Heart left ventricle (tissue), 16 donors: ENCODE measurements at places on chromosomes 11 and 22. TPM values are rescaled to one million over a fixed set of nuclear protein-coding genes. Genes with fewer than 3 reads are reported as not detected.
A peak's percentile ranks its signal among the peaks of the same experiment; 100 is the strongest.

MS4A8 gene
- total RNA-seq, result not detected

TRPM5 gene
- total RNA-seq, result not detected

HTR3A gene
- total RNA-seq, result not detected

ANO5 gene
- total RNA-seq, result 63.9 TPM

PGA5 gene
- total RNA-seq, result 0.42 TPM

CRYBB3 gene
- not detected for total RNA-seq

IL18BP gene
- total RNA-seq, result 3.8 TPM

SLC37A2 gene
- total RNA-seq, result 17.9 TPM

- H3K27me3 ChIP-seq, result no peaks in the 10 kb centered on the region
- no peak for DNase-seq
- no peaks in the 10 kb centered on the region for H3K4me1 ChIP-seq
- no peaks in the 10 kb centered on the region for H3K36me3 ChIP-seq
- H3K27ac ChIP-seq, result no peak overlapping the region
- H3K4me3 ChIP-seq, result no peak overlapping the region
These were observed 132.4 kb downstream of the TENM4 start for GRCh38 chr11:79308429-79308828.

- no peak overlapping the region for H3K4me3 ChIP-seq
- H3K27me3 ChIP-seq, result no peaks in the 10 kb centered on the region
- peak overlapping the region; percentile 58 for H3K27ac ChIP-seq
- DNase-seq, result no peak
- peaks cover 65% of the 10 kb centered on the region for H3K36me3 ChIP-seq
- peaks cover 87% of the 10 kb centered on the region for H3K4me1 ChIP-seq
These were observed 36.8 kb downstream of the POLR3H start for GRCh38 chr22:41507330-41508063.

DNA sequence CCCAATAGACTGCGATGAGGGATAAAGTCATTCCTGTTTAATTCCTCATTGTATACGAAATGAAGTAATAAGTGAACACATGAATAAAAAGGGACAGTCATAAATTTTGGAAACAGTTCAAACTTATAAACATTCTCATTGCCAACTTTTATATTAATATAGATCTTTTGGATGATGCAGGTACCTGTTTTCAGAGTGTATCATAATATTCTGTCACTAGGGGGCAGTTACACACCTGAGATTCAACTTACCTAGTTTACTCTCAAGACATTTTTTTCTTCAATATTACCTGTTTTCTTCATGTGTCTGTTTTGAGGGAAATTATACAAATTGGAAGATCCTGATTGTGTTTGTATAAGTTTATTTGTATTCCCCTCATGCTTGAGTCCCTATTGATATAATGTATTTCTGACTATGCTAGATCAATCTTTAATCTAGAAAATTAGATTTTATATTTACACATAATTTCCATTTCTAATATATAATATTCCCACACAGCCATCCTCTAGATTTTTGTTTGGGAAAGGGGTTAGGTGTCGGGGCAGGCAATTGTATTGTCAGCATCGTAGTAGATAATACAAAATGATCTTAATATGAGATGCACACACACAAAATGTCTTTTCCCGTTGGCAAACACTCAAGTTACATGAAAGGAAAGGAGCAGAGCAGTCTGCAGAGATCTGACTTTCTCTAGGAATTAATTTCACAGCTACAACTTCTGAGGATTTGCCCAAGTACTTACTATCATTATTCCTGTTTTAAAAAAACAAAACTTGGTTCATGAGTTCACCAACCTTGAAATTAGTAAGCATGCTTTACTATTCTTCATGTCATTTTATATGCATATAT is 18.4 kb downstream of the FDX1 start:
- no peak overlapping the region for H3K27ac ChIP-seq
- no peak for DNase-seq
- H3K4me1 ChIP-seq, result peaks cover 13% of the 10 kb centered on the region
- H3K27me3 ChIP-seq, result no peaks in the 10 kb centered on the region
- H3K4me3 ChIP-seq, result no peak overlapping the region
- peaks cover 9% of the 10 kb centered on the region for H3K36me3 ChIP-seq

DNA sequence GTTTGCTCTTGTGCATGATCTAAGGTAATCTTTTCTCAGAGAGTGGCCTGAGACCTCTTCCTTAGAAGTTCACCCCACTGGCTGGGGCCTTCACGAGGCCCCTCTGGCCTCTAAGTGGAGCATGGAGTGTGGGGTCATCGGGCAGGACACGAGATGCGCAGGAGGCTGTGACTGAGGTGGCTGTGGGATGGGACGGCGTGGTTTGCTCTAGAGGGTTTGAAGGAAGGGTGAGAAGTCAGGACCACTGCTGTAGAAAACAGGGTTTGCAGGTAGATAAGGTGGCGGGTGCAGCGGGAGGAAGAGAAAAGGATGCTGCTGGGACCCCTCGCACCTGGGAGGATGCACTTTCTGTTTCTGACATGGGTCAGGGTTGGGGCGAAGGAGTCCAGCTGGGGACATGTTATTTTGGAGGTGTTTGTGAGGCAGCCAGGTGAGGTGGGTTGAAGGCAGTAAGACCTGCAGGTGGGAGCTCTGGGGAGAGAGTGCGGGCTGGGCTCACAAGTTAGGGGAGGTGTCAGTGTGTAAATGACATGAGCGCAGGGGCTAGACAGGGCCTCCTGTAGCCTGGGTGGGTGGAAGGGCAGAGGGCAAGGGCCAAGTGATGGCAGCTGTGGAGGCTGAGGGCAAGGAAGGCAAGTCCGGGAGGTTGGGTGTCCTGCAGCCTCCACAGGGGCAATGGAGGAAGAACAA is 62.5 kb downstream of the KCNQ1 start:
- no peaks in the 10 kb centered on the region for H3K27me3 ChIP-seq
- no peak overlapping the region for H3K4me3 ChIP-seq
- peaks cover 38% of the 10 kb centered on the region for H3K4me1 ChIP-seq
- H3K36me3 ChIP-seq, result no peaks in the 10 kb centered on the region

DNA sequence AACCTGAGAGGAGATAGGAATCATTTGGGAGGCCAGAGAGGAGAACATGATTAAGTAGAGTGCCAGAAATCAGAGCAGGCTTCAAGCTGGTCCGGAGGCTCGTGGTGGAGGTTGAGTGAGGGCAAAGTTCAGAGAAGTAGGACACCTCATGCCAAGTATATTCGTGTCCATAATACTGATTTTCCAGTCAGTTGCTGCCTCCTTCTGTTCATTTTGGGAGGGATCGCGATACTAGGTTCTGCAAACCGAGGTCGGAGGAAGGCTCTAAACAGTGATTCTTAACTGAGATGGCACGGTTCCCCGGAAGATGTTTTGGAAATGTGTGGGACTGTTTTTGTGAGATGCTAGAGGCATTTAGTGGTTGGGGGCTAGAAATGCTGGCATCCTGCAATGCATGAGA is 13.6 kb upstream of the CD3E start:
- H3K4me1 ChIP-seq, result no peaks in the 10 kb centered on the region
- H3K27ac ChIP-seq, result peak overlapping the region; percentile 10
- H3K36me3 ChIP-seq, result no peaks in the 10 kb centered on the region
- H3K4me3 ChIP-seq, result no peak overlapping the region

GRCh38 chr22:35113341-35113740 is 47.4 kb downstream of the ISX start:
- H3K27ac ChIP-seq, result no peak overlapping the region
- no peak for DNase-seq
- H3K36me3 ChIP-seq, result no peaks in the 10 kb centered on the region
- no peak overlapping the region for H3K4me3 ChIP-seq
- no peaks in the 10 kb centered on the region for H3K27me3 ChIP-seq
- no peaks in the 10 kb centered on the region for H3K4me1 ChIP-seq

DNA sequence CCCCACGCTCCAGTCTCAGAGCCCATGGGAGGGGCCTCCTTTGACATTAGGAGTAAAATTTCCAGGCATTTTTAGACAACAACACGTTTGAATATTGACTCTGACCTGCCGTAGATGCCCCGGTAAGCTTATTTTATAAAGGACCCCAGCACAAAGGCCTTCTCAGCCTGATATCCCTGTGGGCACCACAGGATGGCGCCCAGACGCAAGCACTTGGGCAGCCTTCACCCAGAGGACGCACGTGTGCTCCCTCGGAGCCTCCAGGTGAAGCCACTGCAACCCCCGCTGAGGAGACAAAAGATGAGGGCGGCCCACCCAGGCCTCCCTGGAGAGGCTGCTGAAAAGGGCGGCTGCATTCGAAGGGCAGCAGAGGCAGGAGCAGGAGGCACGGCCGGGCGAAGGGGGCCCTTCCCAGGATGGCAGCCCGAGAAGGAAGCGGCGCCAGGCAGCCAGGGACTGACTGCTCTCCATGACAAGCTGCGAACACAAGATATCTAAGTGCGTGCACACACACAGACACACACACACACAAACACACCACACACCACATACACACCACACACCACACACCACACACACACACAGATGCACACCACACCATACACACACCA is 15.2 kb upstream of the TH start:
- peaks cover 6% of the 10 kb centered on the region for H3K27me3 ChIP-seq
- no peaks in the 10 kb centered on the region for H3K36me3 ChIP-seq
- peaks cover 18% of the 10 kb centered on the region for H3K4me1 ChIP-seq
- no peak overlapping the region for H3K27ac ChIP-seq
- DNase-seq, result no peak
- no peak overlapping the region for H3K4me3 ChIP-seq

- H3K4me1 ChIP-seq, result no peaks in the 10 kb centered on the region
- H3K36me3 ChIP-seq, result no peaks in the 10 kb centered on the region
- no peak overlapping the region for H3K27ac ChIP-seq
- H3K27me3 ChIP-seq, result no peaks in the 10 kb centered on the region
These were observed 169.8 kb upstream of the CHORDC1 start for GRCh38 chr11:90392692-90393091.

- no peak overlapping the region for H3K4me3 ChIP-seq
- no peak overlapping the region for H3K27ac ChIP-seq
- no peak for DNase-seq
- no peaks in the 10 kb centered on the region for H3K27me3 ChIP-seq
- H3K36me3 ChIP-seq, result no peaks in the 10 kb centered on the region
- no peaks in the 10 kb centered on the region for H3K4me1 ChIP-seq
These were observed 21.4 kb downstream of the KIF18A start for GRCh38 chr11:28086569-28086968.

DNA sequence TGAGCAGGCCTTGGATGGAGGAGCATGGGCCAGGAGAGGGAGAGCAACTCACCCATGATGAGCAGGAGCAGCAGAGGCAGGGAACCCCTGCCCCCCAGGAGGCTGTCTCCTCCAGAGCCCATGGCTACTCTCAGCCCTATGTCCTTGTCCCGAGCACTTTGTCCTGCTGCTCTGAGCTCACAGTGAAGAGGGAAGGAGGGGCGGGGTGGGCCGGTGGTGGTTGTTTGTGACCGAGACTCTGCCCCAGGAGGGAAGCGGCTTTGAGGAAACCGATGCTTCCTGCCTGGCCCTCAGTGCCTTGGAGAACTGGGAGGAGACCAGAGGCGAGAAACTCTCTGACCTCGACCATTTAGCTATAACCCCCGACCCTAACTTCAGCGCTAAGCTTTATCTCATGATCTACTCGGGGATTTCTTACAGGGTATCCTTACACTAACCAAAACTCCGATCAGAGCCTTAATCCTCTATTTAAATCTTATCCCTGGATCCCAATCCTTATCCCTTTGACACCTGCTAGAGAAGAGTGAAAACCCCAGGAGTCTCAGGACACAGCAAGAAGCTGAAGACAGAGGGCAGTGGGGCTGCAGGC is at the start of gene ROBO4:
ROBO4 (minus strand) TSS at position 192 of the 589 bp plus-strand sequence; CDS start at position 122, 70 bp downstream.
- no peak for DNase-seq
- H3K36me3 ChIP-seq, result no peaks in the 10 kb centered on the region
- H3K4me3 ChIP-seq, result peak within 1 kb of the TSS; percentile 60
- H3K4me1 ChIP-seq, result peaks cover 48% of the 10 kb centered on the region
- H3K27ac ChIP-seq, result peak within 1 kb of the TSS; percentile 81
- no peaks in the 10 kb centered on the region for H3K27me3 ChIP-seq

- H3K27me3 ChIP-seq, result no peaks in the 10 kb centered on the region
- no peaks in the 10 kb centered on the region for H3K4me1 ChIP-seq
- no peak overlapping the region for H3K27ac ChIP-seq
- no peak for DNase-seq
These were observed 356.3 kb downstream of the FAT3 start for GRCh38 chr11:92580908-92581307.

GRCh38 chr11:11510939-11511338 is 110.9 kb downstream of the GALNT18 start:
- H3K4me3 ChIP-seq, result no peak overlapping the region
- DNase-seq, result no peak
- H3K27me3 ChIP-seq, result no peaks in the 10 kb centered on the region
- H3K4me1 ChIP-seq, result peaks cover 19% of the 10 kb centered on the region

GRCh38 chr11:1639102-1639620 is 9.6 kb downstream of the KRTAP5-5 start:
- H3K27ac ChIP-seq, result no peak overlapping the region
- H3K36me3 ChIP-seq, result no peaks in the 10 kb centered on the region
- H3K4me1 ChIP-seq, result peaks cover 8% of the 10 kb centered on the region
- H3K27me3 ChIP-seq, result no peaks in the 10 kb centered on the region

DNA sequence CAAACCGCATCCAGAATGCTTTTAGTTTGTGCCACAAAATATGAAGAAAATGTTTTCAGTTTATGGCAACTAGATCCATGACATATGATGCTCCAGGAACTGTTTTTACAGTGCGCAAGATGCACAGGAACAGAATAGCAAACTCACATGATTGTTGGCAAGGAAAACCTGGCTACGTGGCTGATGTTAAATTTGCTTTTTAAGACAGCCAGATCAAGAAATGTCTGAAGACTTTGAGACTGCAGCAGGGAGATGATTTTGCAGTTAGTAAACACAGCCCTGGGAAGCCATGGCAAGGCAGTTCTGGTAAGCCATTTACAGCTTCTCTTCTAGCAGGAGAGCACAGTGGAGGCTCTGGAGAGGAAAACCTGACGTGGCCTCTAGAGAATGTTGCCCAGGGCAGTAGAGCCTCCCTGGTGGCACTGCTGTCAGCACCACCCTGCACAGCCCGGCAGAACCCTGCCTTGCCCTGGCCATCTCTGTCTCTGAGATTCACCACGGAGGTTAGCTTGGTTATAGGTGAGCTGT is 69.8 kb upstream of the TNRC6B start:
- H3K4me3 ChIP-seq, result peak overlapping the region; percentile 54
- DNase-seq, result peak; percentile 16
- H3K27ac ChIP-seq, result no peak overlapping the region
- peaks cover 23% of the 10 kb centered on the region for H3K4me1 ChIP-seq
- H3K27me3 ChIP-seq, result no peaks in the 10 kb centered on the region

DNA sequence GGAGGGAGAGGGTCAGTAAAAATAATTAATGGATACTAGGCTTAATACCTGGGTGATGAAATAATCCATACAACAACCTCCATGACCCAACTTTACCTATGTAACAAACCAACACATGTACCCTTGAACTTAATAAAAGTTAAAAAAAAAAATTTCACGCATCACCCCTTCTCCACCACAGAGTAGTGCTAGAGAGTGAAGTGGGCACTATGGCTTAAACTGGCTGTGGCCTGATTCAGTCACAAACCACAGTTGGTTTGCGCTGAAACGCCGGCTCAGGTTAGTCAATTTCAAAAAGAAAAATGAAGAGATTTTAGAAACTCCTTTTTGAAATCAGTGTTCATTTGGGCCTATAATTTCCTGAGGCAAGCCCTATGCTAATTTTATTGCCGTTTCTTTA is 144.3 kb downstream of the TRPC6 start:
- peaks cover 11% of the 10 kb centered on the region for H3K4me1 ChIP-seq
- H3K27me3 ChIP-seq, result no peaks in the 10 kb centered on the region
- no peak overlapping the region for H3K27ac ChIP-seq
